Ovary (tissue), 10 donors: ENCODE measurements at places on chromosomes 6 and 20.

DNA sequence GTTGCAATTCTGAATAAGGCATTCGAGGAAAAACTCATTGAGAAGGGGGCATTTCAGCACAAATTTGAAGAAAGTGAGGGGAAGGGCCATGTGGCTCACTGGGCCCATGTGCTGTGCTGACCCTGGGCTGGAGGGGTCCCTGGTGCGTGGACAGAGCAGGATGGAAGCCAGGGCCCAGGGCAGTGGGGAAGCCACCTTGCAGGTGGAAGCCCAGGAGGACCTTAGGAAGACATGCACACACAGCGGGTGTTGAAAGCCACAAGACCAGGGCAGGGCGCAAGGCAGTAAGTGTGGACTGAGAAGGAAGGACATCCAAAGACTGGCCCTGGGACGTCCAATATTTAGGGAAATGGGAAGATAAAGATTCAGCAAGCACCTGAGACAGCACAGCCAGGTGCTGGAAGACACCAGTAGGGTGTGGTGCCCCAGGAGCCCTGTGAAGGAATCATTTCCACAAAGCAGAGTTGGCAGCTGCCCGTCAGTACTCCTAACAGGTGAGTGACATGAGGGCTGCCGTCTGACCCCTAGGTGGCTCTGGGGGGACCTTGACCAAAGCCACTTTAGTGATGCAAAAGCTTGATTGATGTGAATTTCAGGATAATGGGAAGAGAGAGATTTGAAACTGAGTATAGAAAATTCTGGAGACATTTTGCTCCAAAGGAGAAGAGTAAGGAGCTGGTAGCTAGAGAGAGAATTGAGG is 254.4 kb upstream of the EXOC2 start:
- no peak for DNase-seq

DNA sequence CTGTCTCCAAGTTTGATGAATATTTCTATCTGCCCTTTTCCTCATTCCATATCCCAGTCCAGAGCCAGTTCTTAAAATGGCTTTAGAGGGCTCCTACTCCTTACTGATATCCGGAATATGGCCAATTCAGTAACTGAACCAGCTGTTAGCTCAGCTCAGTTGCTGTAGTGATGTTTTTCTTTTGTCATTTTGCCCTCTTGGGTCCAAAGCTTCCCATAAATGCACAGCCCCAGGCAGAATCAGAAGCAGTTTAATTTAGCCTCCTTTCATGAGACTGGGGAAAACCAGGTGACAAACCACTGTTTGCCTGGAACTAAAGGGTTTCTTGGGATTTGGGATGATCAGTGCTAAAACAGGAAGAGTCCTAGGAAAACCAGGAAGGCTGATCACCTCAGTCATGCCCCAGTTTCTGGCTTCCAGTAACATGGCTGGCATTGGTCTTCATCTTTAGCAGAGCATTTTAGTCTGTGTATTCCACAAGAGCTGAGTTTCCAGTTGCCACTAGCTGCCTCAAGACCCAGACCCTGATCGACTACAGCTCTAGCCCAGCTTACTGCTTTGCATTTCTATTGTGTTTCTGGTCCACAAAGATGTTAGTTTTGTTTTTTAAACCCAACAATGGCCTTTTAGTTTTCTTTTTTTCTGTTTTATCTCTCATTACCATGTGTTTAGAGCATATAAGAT is 40.6 kb upstream of the REV3L start:
- no peak for DNase-seq

DNA sequence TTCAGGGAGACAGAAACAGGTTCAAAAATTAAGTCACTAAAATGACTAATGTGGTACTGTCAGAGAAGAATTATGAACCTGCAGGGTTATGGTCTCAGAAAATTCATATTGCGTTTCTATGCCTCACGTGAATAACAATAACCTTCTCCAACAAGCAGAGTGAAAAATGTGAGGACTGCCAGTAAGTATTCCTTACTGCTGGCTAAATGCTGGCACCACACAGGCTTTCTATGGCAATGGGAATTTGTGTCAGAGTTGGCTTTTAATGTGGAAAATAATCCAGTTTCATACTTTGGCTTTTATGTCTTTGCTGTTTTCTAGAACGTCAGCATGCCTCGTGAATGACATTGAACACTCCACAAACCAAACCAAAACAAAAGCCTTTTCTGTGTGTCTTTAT is 656.0 kb downstream of the KIF16B start:
- no peak for DNase-seq

GRCh38 chr6:156174031-156174890 is 602.9 kb upstream of the ARID1B start:
- DNase-seq: no peak

DNA sequence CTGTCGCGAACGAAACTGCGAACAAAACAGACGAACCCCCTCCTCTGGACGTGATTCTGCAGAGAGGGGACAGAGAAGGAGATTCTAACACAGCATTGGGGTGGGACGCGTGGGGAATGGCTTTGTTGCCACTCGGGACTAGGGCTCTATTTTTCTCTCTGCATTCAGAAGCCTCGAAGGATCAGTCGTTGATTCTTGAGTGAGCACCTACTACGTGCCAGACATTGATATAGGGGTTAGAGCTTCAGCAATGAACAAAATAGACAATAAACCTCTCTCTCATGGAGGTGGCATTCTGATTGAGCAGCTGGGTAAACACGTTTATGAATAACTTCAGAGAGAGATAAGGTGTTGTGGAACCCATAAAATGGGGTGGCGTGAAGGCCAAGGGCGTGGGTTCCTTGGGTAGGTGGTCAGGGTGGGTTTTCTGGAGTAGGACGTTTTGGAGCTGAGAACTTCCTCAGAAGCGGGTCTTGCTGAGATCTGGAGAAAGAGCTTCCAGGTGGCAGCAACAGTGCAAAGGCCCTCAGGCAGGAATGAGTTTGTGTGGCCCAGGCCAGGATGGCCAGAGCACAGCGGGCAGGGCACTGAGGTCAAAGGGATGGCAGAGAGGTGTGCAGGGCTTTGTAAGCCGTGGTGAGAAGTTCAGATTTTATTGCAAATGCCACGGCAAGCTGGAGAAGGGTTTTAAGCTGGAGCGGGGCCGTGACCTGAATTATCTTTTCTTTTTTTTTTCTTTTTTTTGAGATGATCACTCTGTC is 884 bp downstream of the SLC2A10 start:
- DNase-seq: no peak

GRCh38 chr6:38495922-38496635 is 143.7 kb downstream of the BTBD9 start:
- no peak for DNase-seq

GRCh38 chr6:30769088-30769852 is 24.9 kb upstream of the IER3 start:
- DNase-seq: peak; percentile 82

- DNase-seq: no peak
Observed at GRCh38 chr6:97059473-97059872, 134.9 kb downstream of the KLHL32 start.
